ENCODE measurements at places on chromosomes 16 and 17.
A peak's percentile ranks its signal among the peaks of the same experiment; 100 is the strongest.

- peak; percentile 47 for DNase-seq
Measured at GRCh38 chr16:12340151-12340733, 363.7 kb downstream of the SNX29 start.

DNA sequence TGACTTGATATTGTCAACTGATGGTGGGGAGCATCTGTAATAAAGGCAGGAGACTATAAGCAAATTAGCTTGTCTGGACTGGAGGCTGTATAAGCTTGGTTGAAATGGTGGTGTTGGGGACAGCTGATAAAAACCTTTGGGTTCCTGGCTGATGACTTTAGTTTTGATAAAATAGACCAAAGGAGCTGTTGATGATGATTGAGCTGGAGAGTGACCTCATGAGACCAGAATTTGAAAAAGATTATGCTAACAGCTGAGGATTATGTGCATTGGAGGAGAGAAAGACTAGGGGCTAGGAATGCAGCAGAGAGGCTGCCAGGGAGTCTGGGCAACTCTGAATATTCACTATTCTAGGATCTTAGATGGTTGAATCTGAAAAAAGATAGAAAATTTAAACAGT is 8.7 kb upstream of the CDC27 start:
- DNase-seq = no peak

GRCh38 chr16:11264155-11264832 is 4.8 kb downstream of the TNP2 start:
- DNase-seq = no peak

- DNase-seq = no peak
Measured at GRCh38 chr16:17070882-17071592, 399.7 kb downstream of the XYLT1 start.

- DNase-seq = no peak
Measured at GRCh38 chr17:44200478-44201155, 933 bp upstream of the ATXN7L3 start.

- peak; percentile 98 for DNase-seq
Measured at GRCh38 chr17:8435245-8436168, at the start of gene NDEL1. NDEL1 (plus strand) TSS chr17:8435884; CDS start chr17:8444272, 8,388 bp downstream.

- no peak for DNase-seq
Measured at GRCh38 chr16:69555437-69555836, 10.3 kb upstream of the NFAT5 start.

DNA sequence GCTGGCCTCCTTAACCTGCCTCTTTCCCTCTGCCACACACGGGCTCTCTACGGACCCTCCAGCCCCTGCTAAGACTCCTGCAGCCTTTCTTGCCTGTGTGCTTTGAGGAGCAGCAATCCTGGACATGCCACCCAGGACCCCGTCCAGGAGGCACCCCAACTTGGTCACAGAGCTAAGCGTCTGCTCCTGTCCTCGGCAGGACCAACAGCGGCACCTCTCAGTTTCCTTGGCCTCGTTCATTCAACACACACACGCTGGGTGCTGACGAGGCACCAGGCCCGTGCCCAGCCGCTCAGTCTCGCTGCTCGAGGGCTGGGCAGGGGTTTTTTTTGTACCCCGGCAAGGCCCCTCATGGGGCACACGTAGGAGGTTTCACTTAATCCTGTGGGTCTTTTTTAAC is 15.2 kb downstream of the RPH3AL start:
- no peak for DNase-seq

GRCh38 chr17:64065161-64065560 is 44.7 kb upstream of the ICAM2 start:
- DNase-seq = no peak
